ENCODE measurements at places on chromosomes 12 and 14.

DNA sequence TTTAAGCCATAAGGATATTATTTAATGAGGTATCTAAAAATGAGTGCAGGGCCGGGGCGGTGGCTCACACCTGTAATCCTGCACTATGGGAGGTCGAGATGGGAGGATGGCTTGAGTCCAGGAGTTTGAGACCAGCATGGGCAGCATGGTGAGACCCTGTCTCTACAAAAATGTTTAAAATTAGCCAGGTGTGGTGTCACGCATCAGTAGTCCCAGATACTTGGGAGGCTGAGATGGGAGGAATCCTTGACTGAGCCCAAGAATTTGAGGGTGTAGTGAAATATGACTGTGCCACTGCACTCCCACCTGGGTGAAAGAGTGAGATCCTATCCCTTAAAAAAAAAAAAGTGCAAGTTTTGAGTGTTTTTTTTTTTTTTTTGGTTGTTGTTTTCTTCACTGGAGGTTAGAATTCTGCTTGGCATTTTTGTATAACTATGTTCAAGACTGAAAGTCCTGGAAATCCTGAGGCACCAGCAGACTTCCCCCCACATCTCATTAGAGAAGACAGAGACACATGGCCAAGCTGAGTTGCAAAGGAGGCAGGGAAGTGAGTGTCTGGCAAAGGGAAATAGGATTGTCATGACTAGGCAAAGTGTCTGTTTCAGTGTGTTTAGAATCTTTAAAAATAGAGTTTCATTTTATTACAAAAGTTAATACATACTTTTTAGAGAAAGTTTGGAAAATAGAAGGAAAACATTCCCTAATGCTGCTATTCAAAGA lies 53.5 kb upstream of the DUSP6 start:
- DNase-seq: no peak

DNA sequence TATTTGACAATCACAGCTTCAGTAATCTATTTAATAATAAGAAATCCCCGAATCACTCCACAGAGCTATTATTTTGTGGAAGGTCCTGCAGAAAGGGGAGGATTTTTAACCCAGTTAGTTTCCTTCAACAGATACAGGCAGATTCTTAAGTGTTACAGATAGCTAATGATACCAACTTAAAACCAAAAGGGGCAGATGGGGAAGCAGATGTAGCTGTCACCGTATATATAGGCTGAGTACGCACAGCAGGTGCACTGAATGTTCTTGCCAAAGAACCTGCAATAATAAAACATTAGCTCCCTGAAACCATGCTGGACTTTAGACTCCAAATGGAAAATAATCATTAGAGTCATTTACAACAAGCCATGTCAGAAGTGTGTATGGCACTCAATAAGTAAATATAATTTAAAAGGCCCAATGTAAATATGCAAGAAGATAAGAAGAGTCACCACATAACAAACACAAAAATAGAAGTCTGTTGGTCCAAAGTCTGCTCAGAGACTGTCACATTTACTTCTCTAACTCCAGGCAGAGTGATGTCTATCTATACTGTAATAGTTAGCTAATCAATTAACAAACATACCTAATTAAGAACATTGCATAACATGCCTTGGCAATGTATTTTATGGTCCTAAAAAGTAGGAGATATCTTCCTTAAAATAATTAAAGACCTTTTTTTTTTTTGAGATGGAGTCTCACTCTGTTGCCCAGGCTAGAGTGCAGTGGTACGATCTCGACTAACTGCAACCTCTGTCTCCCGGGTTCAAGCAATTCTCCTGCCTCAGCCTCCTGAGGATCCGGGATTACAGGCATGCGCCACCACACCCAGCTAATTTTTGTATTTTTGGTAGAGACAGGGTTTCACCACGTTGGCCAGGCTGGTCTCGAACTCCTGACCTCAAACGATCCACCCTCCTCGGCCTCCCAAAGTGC lies 78.8 kb downstream of the SEC23A start:
- DNase-seq: no peak

- DNase-seq: peak; percentile 4
Measured at GRCh38 chr12:56315249-56315621, 553 bp downstream of the CNPY2 start.

GRCh38 chr14:90512329-90512991 lies 115.6 kb downstream of the CALM1 start:
- no peak for DNase-seq

DNA sequence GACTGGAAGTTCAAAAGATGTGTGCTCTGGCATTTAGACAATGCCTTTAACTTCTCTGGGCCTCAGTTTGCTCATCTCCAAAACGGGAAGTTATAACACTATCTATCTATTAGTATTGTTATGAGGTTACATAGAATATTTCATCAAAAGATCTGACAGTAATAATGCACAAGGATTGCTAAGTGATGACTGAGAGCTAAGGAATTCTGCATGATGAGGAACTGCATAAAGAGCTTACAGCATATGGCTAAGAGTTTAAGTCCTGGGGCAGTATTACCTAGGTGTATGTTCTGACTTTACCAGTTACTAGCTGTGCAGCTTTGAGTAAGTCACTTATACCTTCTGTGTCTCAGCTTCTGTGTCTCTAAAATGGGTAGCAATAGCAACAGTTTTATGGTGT lies 160.1 kb upstream of the TMPO start:
- peak; percentile 69 for DNase-seq

DNA sequence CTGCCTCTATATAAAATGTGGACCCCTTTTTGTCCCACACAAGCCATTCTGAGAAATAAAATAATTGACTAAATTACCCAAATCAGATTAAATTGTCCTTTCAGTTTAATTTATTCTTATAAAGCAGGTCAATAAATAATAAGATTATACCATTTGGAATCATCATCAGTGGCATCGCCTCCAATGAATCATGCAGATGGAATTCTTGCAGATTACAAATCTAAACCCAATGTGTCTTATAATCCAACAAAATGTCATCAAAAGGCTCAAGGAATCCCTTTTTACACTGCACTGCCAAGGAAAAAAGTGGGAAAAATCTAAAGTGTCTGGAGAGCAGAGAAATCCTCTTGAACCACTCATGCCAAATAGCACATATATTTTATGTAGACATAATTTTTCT lies 138.2 kb upstream of the TSPAN8 start:
- DNase-seq: no peak

- DNase-seq: peak; percentile 59
Measured at GRCh38 chr14:58428118-58428683, 682 bp downstream of the KIAA0586 start.

- no peak for DNase-seq
Measured at GRCh38 chr12:83823386-83824045, 1089.1 kb downstream of the SLC6A15 start.

- no peak for DNase-seq
Measured at GRCh38 chr14:82830596-82830995, 1296.9 kb upstream of the SEL1L start.

DNA sequence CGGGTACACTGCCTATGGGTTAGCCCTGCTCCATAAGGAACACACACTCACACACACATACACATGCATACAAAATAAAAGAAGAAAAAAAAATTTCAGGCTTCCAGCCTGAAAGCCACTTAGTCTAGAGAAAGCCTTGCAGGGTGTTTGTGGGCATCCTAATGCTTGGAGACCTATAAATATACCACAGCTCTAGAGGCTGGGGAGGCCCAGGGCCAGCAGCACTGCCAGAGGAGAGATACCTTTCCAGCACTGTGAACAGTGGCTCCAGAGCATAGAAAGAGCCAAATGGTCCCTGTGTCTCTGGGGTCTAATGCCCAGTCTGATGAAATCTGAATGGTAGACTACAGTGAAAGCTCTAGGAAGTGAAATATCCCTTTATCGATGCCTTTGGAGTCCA lies 12.9 kb downstream of the FAM161B start:
- no peak for DNase-seq

GRCh38 chr12:102902093-102902492 lies 15.0 kb downstream of the PAH start:
- DNase-seq: no peak

DNA sequence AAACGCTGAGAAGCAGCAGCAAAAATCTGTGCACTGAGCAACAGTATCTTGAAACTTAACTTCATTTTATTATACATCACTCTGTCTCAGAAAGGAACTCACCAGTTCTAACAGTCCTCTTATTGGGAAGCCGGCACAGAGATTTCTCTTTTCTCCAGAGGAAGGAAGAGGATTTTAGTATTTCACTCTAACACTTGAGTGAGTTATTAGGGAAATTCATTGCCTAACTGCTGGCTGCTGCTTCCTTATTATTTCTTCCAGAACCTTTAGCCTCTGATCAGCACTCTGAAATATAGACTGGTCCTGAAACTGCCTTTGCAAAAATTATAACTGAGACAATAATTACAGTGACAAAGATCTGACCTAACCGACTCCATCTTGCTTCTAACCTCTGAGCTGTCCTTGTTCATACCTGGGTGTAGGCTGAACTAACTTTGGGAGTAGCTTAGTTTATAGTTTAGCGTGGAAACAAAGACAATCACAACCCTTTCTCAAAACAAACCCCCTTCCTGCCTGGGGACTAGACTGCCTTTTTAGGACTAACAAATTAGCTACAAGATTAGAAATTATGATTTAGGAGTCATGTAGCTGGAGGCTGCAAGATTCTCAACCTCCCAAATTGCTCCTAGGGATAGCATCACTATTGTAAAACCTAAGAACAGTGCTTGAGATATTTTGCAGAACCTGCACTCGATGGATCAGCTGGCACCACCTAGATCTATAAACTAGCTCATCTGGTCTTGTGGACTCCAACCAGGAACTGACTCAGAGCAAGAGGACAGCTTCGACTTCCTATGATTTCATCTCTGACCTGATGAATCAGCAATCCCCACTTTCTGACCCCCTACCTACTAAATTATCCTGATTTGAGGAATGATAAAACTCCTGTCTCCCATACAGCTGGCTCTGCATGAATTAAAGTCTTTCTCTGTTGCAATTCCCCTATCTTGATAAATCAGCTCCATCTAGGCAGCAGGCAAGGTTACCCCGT lies 117.5 kb downstream of the DYRK2 start:
- peak; percentile 87 for DNase-seq

- DNase-seq: no peak
Measured at GRCh38 chr14:49479432-49479831, 106.7 kb downstream of the RPS29 start.

DNA sequence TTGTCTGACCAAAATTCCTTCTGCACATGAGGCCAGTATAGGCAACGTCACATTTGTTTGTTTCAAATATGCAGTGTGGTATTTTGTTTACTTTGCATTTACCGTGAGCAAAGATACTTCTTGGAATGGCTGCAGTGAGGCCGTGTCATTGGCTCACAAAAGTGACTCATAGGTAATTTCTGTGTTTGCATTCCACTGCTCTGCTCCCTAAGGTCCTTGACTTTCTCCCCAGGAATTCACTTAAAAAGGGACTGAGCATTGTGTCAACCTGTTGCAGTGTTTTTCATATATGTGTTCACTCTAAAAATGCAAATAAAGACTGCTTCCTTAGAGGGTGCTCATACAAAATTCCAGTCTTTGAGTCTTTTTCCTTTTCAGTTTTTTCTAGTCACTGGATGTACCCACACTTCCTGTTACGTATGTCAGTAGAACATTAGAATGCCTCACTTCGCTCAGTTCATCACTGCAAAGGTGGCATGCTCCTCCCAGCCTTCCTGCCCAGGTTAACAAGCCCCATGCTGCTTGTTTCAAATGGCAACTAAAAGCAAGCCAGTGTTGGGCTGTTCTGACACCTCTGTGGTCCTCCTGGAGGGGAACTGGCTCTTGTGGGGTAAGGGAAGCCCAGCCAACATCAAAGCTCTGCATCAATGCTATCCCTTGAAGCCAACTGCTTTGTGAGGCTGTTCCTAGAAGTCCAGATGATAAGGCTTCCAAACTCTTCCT lies 9.1 kb downstream of the C12orf76 start:
- peak; percentile 94 for DNase-seq

DNA sequence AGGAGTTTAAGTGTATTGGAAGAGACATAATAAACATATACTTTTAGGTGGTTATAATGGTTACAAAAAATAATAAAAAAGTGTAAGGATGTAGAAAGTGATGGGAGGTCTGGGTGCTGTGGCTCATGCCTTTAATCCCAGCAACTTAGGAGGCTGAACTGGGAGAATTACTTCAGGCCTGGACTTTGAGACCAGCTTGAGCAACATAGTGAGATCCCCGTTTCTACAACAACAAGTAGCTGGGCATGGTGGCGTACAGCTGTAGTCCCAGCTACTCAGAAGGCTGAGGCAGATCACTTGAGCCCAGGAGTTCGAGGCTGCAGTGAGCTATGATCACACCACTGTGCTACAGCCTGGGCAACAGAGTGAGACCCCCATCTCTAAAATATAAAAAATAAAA lies 19.0 kb downstream of the NUBPL start:
- DNase-seq: no peak

GRCh38 chr12:8697476-8698131 lies at the start of gene RIMKLB:
Gene RIMKLB, plus strand, starts transcription at chr12:8697991. Its CDS starts 15,876 bp downstream, at chr12:8713867.
- peak; percentile 61 for DNase-seq

GRCh38 chr12:44863867-44864266 lies 12.2 kb downstream of the NELL2 start:
- no peak for DNase-seq

GRCh38 chr12:32828120-32828519 lies 68.5 kb downstream of the PKP2 start:
- peak; percentile 30 for DNase-seq

DNA sequence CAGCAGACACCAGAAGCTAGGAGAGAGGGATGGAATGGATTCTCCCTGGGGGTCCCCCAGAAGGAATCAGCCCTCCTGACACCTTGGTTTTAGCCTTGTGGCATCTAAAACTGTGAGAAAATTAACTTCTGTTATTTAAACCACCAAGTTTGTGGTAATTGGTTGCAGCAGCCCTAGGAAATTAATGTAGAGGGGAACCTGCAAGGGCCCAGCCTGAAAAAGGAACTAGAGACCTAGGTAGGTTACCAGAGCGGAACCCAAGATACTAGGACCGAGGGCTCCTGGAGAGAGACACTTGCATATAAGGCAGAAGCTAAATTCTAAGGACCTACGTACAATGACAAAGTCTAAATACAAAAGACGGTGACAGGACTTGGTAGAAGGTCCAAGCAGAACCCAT lies 8.1 kb upstream of the DENND5B start:
- DNase-seq: no peak

GRCh38 chr14:69049675-69050074 lies 70.6 kb upstream of the ACTN1 start:
- DNase-seq: peak; percentile 84

DNA sequence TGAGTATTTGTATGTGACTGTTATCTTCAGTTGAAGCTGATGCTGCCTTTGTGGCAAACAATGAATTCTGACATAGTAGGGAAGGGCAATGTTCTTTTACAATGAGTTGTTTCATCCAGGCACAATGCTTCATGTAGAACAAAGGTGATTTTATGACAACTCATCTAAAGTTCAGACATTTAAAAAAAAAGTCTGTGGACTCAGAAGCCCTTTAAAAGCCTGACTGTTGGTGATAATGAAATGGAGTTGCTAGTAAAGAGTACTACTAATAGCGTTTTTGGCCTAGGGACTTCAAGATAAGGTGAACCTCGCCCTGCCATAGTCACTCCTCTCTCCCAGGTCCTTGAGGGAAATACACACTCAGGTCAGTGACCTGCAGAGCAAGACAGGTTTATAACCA lies 105.1 kb downstream of the AKAP6 start:
- DNase-seq: no peak

GRCh38 chr12:32217354-32218310 lies 111.0 kb downstream of the BICD1 start:
- DNase-seq: peak; percentile 97

GRCh38 chr14:63174760-63175191 lies 29.5 kb upstream of the RHOJ start:
- peak; percentile 98 for DNase-seq

- no peak for DNase-seq
Measured at GRCh38 chr14:21702316-21702715, 28.7 kb upstream of the OR4E1 start.

- peak; percentile 47 for DNase-seq
Measured at GRCh38 chr12:104672501-104673265, 215.9 kb downstream of the CHST11 start.
